ENCODE measurements at places on chromosomes 12 and 14.
A peak's percentile ranks its signal among the peaks of the same experiment; 100 is the strongest.

DNA sequence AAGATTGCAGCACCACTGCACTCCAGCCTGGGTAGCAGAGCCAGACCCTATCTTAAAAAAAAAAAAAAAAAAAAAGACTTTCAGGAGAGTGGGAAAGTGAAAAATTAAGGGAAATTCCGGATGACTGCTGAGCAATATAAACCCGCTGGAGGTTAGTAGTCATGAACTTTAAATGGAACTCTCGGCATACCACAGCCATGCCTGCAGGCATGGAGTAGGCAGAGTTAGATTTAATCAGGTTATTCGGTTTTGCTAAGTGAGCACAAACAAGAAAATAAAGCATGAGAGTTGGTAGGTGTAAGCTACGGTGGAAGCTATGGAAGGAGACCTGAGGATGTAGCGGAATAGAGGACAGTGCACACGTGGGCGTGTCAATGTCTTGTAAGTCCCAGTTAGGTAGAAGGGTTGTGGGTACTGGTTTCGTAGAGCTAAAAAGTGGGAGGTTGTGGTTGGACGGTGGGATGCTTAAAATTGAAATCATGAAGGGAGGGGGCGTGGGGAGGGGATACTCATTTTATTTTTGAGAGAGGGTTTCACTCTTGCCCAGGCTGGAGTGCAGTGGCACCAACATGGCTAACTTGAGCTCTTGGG is 11.8 kb upstream of the TUBA1C start:
- H3K27ac ChIP-seq, result no peak overlapping the region
- H3K4me3 ChIP-seq, result no peak overlapping the region
- no peaks in the 10 kb centered on the region for H3K36me3 ChIP-seq

- H3K36me3 ChIP-seq, result no peaks in the 10 kb centered on the region
- no peak overlapping the region for H3K27ac ChIP-seq
- H3K27me3 ChIP-seq, result no peaks in the 10 kb centered on the region
- H3K4me1 ChIP-seq, result no peaks in the 10 kb centered on the region
These were observed 230.3 kb downstream of the DAD1 start for GRCh38 chr14:22358726-22359125.

- H3K27ac ChIP-seq, result peak overlapping the region; percentile 91
- no peaks in the 10 kb centered on the region for H3K27me3 ChIP-seq
- no peak overlapping the region for H3K4me3 ChIP-seq
- H3K4me1 ChIP-seq, result no peaks in the 10 kb centered on the region
These were observed 5.4 kb upstream of the ERO1A start for GRCh38 chr14:52700701-52701172.

DNA sequence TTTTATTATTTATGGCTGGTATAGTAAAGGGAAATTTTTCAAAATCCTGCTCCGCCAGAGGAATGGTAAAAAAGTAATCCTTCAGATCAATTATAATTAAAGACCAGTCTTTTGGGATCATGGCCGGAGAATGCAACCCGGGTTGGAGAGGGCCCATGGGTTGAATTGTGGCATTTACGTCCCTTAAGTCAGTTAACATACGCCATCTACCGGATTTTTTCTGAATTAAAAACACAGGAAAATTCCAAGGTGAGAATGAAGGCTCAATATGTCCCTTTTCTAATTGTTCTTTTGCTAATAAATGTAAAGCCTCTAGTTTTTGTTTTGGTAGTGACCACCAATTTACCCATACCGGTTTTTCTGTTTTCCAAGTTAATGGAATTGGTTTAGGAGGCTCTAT is 602.8 kb downstream of the ALG10 start:
- no peak overlapping the region for H3K27ac ChIP-seq
- DNase-seq, result no peak
- no peaks in the 10 kb centered on the region for H3K27me3 ChIP-seq
- no peaks in the 10 kb centered on the region for H3K4me1 ChIP-seq

DNA sequence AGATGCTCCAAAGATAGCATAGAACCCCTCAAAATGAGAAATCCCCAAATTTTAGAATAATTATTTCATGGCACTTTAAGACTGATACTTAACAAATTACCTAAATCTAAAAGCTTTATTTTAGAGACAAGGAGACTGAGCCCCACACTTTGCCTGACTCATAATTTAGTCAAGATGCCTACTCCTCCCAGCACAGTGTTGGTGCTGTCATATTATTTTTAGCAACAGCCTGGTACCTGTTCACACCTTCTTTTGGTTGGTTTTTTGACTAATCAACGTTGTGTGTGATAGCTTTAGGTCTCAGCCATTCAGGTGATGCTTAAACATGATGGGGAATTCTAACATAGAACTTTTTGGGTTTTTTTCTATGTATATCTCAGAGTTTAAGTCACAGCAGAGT is 120.2 kb downstream of the SEC23A start:
- H3K36me3 ChIP-seq, result no peaks in the 10 kb centered on the region
- no peak overlapping the region for H3K27ac ChIP-seq
- no peak overlapping the region for H3K4me3 ChIP-seq
- no peaks in the 10 kb centered on the region for H3K27me3 ChIP-seq
- no peak for DNase-seq
- H3K4me1 ChIP-seq, result no peaks in the 10 kb centered on the region

- H3K27me3 ChIP-seq, result no peaks in the 10 kb centered on the region
- H3K36me3 ChIP-seq, result no peaks in the 10 kb centered on the region
- H3K4me3 ChIP-seq, result no peak overlapping the region
These were observed 11.9 kb downstream of the FAM222A start for GRCh38 chr12:109725321-109726105.

Data from small intestine (tissue), 16 donors.